ENCODE measurements at places on chromosomes 1 and 21.

DNA sequence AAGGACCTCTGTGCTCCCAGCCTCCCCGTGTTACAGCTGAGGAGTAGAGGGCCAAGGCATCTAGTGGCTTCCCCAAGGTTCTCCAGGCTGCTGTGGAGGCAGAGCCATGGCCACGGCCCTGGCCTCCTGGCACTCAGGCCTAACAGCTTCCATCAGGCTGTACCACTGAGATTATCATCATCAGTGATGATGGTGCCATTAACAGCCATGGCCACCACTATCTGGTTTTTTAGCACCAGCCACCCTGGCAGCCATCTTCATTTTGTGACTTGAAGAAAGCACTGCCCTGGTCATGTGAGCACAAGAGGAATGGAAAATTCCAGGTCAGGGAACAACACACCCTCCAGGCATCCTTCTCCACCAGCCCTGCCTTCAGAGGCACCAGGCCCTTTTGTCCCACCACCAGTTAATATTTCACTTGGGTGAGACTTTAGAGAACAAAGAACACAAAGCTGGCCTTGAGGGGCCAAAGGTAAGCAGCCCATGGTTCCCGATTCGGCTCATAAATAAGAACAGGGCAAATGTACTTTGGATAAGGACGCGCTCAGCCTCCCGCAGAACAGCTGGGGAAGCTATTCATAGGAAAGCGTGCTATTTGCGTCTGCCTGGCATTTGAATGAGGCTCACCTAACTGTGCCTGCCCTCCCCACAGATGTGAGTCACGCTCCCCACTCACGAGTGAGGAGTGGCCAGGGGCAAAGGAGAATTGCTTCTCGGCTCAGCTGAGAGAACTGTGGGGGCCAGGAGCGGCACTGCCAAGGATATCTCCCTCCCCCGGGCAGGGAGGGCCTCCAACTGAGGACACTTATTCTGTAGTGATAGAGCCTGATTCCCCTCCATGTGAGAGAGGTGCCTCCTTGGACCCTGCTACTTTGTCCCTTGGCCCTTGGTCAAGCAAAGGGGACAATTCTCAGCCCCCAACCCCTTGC, 95.6 kb downstream of the CD58 start:
- no peak for DNase-seq

- DNase-seq, result no peak
These were observed 14.2 kb downstream of the ABCA4 start for GRCh38 chr1:94106716-94107115.

DNA sequence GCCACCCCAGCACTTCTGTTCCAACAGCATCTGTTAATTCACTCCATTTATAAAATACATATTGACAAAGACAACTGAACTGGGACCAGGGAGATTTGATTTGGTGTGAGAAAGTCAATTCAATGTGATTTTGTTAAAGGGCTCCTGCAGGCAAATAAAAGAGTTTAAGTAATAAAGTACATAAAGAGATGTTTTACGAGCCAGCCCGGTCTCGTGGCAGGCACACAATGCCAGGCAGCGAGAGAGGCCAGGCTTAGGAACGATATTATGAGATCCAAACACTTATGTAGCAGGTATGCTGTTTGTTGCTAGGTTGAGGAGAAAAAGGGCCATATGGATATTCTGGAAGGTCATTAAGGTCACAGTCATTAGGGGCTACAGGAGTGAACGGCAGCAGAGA, 227.1 kb downstream of the KCTD3 start:
- DNase-seq, result no peak

- DNase-seq, result no peak
These were observed 5.9 kb downstream of the RNF186 start for GRCh38 chr1:19809044-19809750.

GRCh38 chr21:38284216-38284615, 27.4 kb downstream of the KCNJ15 start:
- DNase-seq, result no peak

GRCh38 chr1:204331847-204332487, 27.8 kb downstream of the PLEKHA6 start:
- DNase-seq, result no peak

DNA sequence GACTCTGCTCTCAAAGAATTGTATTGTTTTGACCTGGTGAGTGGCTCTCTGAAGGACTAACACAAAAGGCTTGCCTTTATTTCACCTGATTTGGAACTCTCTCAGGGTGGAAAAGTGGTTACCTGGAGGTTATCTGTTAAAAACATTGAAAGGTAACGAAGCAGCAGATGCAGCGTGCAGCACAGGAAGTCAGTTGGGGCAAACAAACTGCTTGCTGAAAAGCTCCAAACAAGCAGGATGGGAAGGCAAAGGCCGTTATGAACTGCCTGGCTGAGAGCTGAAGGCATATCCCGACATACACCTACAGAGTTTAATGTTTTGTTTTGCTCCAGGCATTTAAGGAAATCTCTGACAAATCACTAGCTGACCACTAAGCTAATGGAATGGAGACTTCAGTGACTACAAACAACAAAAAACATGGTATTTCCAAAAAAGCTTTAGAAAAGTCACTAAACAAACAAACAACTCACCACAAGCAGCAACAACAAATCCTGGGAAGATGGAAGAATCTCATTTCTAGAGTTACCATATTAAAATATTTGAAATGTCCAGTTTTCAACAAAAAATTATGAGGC, 44.3 kb upstream of the BATF3 start:
- DNase-seq, result no peak

- no peak for DNase-seq
These were observed 249.6 kb downstream of the PTPRC start for GRCh38 chr1:198888379-198888943.

- DNase-seq, result no peak
These were observed 51.4 kb downstream of the MARK1 start for GRCh38 chr1:220579317-220579716.

GRCh38 chr1:59266180-59266926, 30.5 kb upstream of the FGGY start:
- DNase-seq, result no peak

- DNase-seq, result peak; percentile 54
These were observed 366.3 kb upstream of the ESRRG start for GRCh38 chr1:217089361-217090014.

DNA sequence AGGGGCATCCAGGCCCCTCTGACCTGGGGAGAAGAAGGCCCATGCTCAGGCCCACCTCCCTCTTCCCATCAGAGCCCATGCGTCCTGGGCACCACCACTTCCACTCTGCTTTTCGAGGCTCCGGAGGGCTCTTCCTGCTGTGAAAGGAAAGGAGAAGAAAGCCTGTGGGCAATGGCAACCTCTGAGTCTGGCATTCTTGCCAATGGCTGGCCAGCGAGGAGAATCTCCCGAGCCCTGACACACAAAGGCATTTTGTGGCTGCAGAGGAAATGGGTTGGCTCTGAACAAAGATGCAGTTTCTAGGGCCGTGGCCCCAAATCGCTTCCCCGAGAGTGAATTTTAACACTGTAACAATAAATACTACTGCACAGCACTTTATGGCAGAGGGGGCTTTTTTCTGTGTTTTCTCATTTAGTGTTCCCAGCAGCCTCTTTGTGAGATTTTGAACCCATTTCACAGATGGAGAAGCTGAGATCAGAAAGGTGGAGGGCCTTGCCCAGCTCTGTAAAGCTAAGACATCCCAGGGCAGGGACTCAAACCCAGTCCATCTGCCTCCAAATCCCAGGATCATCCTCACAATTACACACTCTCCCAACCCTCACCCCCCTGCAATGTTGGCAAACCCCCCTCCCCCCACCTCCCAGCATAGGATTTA, 35.7 kb upstream of the TMEM51 start:
- DNase-seq, result no peak

GRCh38 chr1:234987415-234988154, 141.1 kb downstream of the TOMM20 start:
- DNase-seq, result no peak

GRCh38 chr1:91502672-91503184, 2.1 kb downstream of the CDC7 start:
- no peak for DNase-seq

- no peak for DNase-seq
These were observed 103.2 kb upstream of the CHRM3 start for GRCh38 chr1:239283216-239283615.

DNA sequence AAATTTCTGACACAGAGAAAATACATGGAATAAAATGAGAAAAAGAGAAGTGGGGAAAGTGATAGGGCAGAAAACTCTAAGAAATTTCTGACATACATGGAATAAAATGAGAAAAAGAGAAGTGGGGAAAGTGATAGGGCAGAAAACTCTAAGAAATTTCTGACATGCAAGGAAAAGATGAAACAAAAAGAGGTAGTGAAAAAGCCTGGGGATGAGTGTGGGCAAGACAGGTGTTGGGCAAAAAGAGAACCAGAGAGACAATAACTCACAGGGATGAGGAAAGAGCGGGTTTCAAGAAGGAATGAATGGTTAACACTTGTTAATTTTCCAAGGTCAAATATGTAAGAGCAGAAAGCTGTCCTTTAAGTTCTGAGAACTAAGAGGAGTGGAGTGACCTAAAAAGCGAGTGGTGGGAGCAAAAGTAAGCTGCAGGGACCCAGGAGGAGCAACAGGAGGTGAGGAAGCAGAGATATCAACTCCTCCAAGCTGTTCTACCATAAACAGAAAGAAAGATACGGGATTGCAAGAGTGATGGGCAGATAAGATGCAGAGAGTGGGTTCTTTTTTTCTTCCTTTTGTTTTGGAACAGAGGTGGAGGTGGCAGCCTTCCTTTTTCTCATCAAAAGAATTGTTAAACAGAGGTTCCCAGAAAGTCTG, 29.9 kb upstream of the EXO1 start:
- no peak for DNase-seq

- no peak for DNase-seq
These were observed 26.9 kb downstream of the RAD54L start for GRCh38 chr1:46274225-46275029.

DNA sequence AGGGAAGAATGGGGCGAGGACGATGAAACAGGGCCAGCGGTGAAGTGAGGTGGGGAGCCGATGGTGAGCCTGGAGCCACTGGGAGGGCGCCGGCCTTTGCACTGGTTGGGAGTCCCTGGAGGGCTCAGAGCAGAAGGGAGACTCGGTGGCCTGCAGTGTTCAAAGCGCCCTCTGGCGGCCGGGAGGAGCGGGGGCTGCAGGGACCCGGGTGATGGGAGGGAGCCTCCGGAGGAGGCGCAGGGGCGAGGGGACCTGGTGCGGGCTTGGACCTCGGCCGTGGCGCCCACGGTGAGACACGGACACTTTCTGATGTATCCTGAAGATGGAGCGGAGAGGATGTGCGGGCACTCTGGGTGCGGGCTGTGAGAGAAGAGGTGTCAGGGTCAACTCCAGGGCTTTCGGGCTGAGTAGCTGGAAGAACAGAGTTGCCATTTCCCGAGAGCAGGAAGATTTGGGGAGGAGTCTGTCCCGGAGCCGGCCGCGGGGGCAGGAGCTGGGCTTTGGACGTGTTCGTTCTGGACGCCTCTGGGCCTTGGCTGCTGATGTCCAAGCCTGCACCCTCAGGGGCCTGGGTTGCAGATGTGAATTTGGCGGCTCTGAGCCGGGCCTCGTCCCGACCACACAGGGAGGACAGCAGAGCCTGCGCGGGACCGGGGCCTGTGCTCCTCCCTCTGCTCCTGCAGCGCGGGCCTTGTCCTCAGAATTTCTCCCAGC, 29.7 kb downstream of the HEYL start:
- DNase-seq, result no peak

- no peak for DNase-seq
These were observed 153.4 kb downstream of the SIPA1L2 start for GRCh38 chr1:232476538-232476950.

DNA sequence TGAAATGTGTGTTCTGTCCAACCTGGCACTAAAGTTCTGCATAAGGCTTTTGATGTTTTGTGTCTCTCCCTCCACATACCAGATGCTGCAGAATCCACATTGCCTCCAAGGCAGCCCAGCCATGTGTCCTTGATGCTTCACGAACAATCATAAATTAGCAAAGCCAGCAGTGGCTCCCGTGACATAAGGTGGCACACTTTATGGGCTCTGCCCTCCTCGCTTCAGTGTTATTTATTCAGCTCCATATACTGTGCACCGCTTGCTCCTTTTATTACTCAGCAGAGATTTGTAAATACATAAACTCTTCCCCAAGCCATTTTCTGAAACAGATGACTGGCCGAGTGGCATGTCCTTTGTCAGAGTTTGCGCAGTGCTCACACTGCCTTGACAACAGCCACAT, 112.8 kb upstream of the SLC35F3 start:
- DNase-seq, result no peak

- DNase-seq, result no peak
These were observed 229.3 kb downstream of the USH2A start for GRCh38 chr1:216193839-216194443.

- no peak for DNase-seq
These were observed 22.2 kb downstream of the FNDC5 start for GRCh38 chr1:32848354-32849063.

- DNase-seq, result no peak
These were observed 34.3 kb upstream of the TTC4 start for GRCh38 chr1:54681358-54681757.

GRCh38 chr21:43741423-43742096, 22.6 kb downstream of the PDXK start:
- DNase-seq, result no peak

GRCh38 chr21:28953247-28953646, 39.4 kb downstream of the LTN1 start:
- DNase-seq, result no peak

DNA sequence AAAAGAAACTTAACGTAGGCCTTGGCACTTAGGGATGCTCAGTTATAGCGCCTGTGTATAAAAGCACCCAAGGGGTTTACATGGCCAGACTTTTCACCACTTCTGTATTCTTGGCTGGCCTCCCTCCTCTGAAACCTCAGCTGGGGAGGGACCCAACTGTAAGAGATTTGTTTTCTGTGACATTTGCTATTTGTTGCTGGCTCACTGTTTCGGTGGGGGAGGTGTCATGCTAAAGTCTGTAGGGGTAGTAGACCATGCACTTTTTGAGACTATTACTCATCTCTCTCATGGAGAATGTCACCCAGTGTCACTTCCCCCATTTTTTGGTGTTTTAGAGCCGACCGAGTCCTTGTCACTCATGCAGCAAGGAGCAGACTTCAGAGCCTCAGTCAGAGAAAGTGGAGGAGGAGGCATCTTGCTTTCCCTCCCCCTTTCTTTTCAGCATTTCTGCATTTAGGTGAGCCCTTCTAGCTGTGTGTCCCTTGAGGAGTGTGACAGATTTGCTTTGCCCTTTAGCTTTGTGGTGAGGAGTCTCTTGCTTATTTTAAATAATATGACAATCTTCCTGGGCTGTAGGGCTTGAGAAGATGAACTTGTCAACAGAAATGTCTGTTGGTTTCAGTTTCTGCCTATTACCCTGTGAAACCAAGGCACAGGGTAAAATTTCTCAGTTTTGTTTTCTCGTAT, 160.1 kb downstream of the FASLG start:
- no peak for DNase-seq

- no peak for DNase-seq
These were observed 88.7 kb downstream of the WDR4 start for GRCh38 chr21:42790520-42791065.

DNA sequence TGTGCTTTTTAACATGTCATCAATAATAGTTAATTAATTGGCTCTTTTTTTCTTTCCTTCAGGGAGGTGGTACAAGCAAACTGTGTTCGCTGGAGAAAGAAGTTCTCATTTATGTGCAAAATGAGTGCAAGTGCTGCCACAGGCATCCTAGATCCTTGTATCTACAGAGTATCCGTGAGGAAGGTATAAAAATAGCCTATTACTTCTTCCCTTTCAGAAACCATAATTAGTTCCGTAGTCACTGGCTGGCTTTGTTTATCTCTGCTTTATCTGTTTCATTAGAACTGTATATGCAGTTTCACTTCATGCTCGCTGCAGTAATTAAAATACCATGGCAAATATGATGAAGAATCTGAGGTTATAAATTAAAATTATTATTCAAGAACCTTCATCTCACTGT, 40.6 kb downstream of the EEIG2 start:
- no peak for DNase-seq

- DNase-seq, result no peak
These were observed 109.8 kb downstream of the GLIS1 start for GRCh38 chr1:53629101-53629691.

- no peak for DNase-seq
These were observed 24.1 kb downstream of the ACTA1 start for GRCh38 chr1:229409616-229410369.

All from C1 segment of cervical spinal cord (tissue), 14 donors.